Stimulated activated CD4-positive, alpha-beta T cell treated with anti-CD3 and anti-CD28 coated beads, Interleukin-1b, Interleukin-23, amount 100 ng/mL, for 1 hour (primary cell): ENCODE measurements at places on chromosomes 6 and 20.

GRCh38 chr6:106446287-106446885, 85.9 kb downstream of the CRYBG1 start:
- DNase-seq, result no peak

- DNase-seq, result no peak
Measured at GRCh38 chr6:30591008-30591407, 19.8 kb downstream of the ABCF1 start.

DNA sequence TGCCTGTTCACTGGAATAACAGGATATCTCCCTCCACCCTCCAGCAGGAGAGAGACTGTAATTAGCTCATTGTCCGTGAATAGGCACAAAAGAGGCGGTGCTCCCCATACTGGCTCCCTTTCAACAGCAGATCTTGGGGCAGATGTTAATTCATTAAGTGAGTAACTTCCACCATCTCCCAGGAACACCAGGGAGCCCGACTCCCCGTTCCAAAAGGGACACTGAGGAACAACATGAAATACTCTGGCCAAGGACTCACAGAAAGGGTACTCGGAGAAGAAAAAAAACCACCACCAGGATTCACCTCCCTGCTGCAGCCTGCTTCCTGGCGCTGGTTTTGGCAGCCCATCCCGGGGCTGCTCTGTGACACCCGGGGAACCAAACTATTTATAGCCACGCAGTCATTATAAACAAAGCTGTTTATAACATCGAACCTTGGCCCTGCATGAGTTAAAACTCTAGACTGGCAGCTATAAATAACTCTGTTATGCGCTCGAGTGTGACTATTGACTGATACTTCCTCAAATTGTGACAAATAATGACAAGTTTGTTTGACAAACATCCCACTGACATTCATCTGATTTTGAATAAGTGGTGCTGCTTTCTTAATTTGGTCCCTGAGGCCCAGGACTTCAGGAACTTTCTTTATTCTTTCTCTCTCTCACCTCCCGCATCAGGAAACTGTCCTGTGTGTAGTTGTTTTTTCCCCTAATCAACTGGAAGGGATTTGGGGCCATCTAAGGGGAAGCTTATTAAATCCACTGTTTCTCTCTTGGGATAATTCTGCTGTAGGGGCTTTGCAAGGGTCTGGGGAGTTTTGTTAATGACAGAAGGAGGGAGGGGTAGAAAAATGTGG, 521.6 kb downstream of the CD83 start:
- DNase-seq, result no peak

DNA sequence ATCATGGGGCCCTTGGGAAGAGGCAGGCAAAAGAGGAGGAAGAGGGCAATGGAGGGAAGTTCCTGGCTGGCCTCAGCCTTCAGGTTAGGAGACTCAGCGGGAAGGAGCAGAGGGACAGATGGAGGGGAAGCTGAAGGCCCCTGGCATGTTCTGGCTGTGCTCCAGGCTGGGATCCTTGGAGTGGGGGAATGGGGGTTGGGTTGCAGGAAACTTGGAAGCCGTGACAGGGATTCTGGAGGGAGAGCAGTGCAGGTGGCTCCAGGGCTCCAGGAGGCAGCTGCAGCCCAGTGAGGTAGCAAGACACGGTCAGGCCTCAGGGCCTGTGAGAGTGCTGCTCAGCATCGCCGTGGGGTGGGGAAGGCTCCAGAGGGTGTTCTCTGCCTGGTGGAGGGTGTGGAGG, 64.6 kb upstream of the SCP2D1 start:
- no peak for DNase-seq
